ENCODE measurements at places on chromosomes 3 and 15. TPM values are rescaled to one million over a fixed set of nuclear protein-coding genes. Genes with fewer than 3 reads are reported as not detected.

DNA sequence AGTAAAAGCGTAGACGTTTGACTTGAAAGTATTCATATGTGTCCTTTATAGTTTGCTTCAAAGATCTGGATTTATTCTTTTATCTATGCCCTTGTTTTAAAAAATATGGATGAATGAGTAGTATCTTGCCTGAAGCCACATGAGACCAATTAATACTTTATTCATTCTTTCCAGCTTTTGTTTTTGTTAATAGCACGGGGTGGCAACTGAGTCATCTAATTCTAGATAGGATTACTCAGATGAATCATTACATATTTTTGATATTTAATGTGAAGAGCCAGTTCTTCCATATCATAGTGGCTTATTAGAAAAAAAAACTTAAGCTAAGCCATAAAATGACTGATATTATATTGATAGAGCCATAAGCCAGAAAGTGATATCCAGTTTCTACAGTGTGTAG lies 121.9 kb downstream of the BBX start:
- DNase-seq: no peak

DNA sequence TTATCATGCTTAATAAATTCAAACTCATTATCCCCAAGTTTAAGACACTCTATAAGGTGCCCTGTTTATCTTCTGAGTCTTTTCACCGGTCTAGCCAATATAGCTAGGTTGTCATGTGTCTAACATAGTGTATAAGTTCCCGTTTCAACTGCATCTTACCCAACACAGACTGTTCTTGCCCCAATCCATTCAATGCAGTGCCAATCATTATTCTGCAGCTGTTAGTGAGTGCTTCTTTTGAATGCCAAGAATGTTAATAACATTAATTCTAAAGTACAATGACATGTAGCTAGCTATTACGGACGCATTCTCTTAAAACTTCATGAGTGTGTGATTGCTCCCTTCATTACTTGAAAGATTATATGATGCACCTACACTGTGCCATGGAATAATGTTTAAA lies 646.4 kb upstream of the NR2F2 start:
- DNase-seq: no peak

The CP gene
- not detected for total RNA-seq

- DNase-seq: no peak
These were observed 261.9 kb downstream of the CACNA2D3 start for GRCh38 chr3:54384279-54384678.

The ZPLD1 gene
- 0.07 TPM for total RNA-seq

All from epithelial cell of proximal tubule (primary cell).